Kidney tubule cell (primary cell): ENCODE measurements at places on chromosomes 4 and X.

DNA sequence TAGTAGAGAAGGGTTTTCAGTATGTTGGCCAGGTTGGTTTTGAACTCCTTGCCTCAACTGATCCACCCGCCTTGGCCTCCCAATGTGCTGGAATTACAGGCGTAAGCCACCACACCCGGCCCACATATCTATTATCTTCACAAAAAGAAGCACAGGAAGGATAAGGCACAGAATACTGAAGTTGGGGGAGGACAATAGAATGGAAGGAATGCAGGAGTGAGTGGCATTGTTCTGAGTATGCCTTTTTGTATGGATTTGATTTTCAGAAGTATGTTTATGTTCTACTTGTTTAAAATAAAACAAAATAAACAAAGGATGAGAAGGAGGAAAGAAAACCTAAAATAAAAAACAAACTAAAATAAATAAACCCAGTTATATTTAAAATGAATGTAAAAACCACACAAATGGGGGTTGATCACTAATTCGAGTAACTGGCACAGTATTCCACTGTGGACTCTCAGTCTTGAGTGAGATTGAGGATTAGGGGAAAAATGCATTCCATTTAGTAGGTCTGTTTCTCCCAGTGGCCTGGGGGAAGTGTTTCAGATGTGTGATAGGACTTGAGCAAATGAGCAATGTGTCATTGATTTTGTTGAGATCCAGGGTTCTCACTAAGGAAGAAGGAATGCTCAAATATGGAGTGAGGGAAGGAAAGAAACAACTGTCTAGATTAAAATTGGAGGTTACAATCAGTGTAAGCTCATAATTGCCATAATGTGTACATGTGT, 109.0 kb upstream of the C1QTNF7 start:
- no peak for DNase-seq

GRCh38 chr4:52925531-52925968, 63.4 kb downstream of the RASL11B start:
- no peak for DNase-seq

- no peak for DNase-seq
These were observed 44.6 kb downstream of the ARHGEF9 start for GRCh38 chrX:63740382-63740781.

DNA sequence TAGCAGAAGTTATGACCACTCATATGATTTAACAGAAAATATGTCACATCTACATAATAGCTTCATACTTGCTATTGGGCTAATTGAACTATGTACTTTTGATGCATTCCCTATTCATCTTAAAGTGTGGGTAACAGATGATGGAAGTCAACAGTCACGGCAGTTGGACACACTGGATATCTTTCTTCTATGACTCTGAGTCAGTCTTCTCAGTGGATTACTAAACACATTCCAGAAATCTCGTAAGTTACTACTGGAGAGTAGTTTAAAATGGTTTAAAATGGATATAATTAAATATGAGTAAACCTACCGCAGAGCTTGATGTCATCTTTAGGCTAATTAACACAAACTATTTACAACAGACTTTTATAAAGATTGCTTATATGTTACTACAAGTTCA, 30.1 kb upstream of the CFAP299 start:
- peak; percentile 70 for DNase-seq

- no peak for DNase-seq
These were observed 3.6 kb downstream of the TBCK start for GRCh38 chr4:106312377-106312776.

GRCh38 chr4:30538794-30539193, 181.4 kb upstream of the PCDH7 start:
- no peak for DNase-seq

GRCh38 chr4:70681704-70682103, 6.6 kb upstream of the UTP3 start:
- DNase-seq, result no peak

DNA sequence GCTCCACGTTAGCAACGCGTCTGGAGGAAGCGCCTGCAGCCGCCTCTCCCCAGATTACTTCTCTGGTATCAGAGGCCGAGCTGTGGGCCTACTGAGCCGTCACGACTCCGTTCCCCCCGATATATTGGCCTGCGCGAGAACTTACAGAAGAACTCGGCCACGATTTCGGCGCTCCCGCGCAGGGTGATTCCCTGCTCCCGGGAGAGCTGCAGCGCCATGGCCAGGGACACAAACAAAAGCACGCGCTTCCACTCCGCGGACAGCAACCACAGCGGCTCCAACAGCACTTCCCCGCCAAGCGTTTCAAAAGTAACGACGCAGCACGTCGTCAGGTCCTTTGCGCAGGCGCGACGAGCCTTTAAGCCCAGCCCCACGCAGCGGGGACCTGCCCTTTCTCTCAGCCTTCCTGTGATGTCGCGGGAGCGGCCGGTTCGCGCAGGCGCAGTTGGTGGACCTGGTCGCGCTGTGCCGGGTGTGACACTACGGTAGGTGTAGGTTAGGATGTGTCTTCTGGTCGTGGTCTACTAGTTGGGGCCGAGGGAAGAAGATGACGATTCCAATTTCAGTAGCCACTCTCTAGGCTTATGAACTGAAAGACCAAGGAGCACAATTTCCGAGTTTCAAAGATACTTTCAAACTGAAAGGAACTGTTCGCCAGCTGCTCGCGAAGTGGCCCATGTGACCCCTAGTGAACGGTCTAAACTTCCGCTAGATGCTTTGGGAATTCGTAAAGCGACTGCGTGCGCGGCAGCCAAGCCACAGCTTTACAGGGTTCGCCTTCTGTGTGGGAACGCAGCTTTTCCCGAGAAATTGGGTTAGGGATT, at the start of gene MAD2L1:
MAD2L1 (minus strand) TSS at position 332 of the 824 bp plus-strand sequence; CDS start at position 218, 114 bp downstream.
- peak; percentile 99 for DNase-seq

- DNase-seq, result peak; percentile 71
These were observed 4.5 kb downstream of the MID1IP1 start for GRCh38 chrX:38805432-38806389.

- DNase-seq, result no peak
These were observed 33.5 kb downstream of the SGMS2 start for GRCh38 chr4:107858158-107858742.

- no peak for DNase-seq
These were observed 27.3 kb upstream of the TET2 start for GRCh38 chr4:105119356-105119755.

GRCh38 chrX:21666679-21667078, 8.5 kb upstream of the KLHL34 start:
- peak; percentile 11 for DNase-seq

DNA sequence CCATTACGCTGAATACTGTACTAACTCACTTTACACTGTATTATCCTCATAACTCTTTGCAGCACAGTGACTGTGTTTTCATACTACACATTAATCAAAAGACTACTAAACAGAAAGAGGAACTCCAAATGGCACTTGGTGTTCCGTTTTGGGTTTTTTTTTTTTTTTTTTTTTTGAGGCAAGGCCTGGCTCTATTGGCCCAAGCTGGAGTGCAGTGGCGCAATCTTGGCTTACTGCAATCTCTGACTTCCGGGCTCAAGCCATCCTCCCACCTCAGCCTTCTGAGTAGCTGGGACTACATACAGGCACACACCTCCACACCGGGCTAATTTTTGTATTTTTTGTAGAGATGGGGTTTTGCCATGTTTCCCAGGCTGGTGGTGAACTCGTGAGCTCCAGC, 10.7 kb downstream of the KLHL8 start:
- DNase-seq, result no peak

DNA sequence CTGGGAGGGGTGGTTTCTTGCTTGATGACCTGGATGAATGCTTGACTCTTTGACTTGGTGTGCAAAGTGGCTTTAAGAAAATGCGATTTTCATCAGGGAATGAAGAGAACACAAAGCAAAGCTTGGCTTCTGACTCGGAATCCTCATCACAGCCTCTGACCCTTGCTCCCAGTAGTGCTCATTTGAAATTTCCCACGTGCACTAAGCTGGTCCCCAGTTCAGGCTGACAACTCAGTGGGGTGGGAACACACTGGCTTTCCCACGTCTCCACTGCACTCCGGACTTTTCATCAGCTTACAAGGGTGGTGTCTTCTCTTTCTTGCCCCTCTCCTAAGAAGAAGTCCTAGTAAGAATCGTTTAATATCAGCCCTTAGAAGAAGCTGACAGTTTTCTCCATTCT, 53.3 kb downstream of the HCCS start:
- no peak for DNase-seq

GRCh38 chr4:150067859-150068258, 10.4 kb upstream of the DCLK2 start:
- no peak for DNase-seq

DNA sequence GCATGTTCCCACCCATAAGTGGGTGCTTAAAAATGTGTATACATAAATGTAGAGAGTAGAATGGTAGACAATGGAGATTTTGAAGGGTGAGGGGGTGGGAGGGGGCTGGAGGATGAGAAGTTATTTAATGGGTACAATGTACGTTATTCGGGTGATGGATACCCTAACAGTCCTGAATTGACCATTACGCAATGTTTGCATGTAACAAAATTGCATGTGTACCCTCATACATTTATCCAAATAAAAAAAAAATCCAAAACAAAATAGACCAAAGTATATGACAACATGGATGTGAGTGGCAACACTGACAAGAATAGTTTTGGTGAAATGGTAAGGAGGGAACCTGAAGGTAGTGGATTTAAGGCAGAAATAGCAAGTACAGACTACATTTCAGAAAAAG, 63.7 kb downstream of the LARP7 start:
- no peak for DNase-seq

DNA sequence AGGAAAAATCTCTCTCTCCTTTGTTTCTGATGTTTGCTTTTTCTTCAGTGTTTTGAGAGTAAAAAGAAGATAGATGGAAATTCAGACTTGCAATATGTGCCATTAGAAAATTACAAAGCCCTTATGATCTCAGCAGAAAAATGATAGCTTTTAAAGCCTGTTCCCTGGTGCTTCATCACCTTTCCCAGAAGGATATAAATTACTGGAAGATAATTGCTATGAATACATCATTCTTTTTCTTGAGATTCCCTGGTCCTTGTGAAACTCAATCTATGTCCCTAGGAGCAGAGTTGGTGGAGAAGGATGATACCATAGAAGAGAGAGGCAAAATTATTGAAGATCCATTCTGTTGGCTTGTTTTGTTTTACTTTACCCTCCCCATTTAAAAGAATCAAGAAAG, 86.5 kb downstream of the GLRA3 start:
- no peak for DNase-seq

GRCh38 chr4:75391489-75392166, 122.6 kb downstream of the RCHY1 start:
- no peak for DNase-seq

DNA sequence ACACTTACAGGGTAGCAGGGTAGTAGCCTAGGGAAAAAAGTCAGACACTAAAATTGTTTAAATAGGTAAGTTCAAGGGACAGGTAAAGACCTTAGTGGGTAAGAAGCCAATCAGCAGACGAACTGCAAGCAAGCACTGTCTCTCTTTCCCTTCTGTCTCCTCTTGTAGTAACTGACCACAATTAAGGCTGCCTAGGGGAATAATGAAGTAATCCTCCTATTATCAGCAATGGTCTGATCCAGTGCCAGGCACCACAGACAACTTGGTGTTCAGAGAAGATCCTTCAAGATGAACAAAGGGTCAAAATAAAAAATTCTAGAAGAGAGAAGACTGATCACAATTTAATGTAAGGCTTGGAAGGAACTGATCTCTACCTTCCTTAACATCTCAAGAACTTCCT, 62.9 kb downstream of the ELOVL6 start:
- DNase-seq, result no peak

DNA sequence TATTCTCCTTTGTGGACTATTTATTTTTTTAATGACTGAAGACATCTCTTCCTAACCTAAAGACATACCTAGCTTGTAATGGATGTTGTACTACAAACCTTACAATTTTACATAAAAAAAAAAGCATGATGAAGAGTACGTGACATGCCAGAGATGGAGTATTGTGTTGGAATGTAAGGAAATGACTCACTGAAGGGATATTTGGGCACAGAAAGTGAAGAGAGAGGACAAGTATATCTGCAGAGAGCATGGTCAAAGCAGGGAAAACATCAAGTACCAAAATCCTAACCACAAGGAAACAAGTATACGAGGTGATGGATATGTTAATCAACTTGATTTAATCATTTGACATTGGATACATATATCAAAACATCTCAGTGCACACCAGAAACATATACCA, 1051.4 kb upstream of the PRKX start:
- DNase-seq, result peak; percentile 4

- DNase-seq, result peak; percentile 63
These were observed at the start of gene FAM50A for GRCh38 chrX:154443992-154444754. FAM50A (plus strand) TSS chrX:154444141; CDS start chrX:154444236, 95 bp downstream.

- no peak for DNase-seq
These were observed 10.7 kb upstream of the PDHA1 start for GRCh38 chrX:19332983-19333382.

GRCh38 chr4:86508436-86508835, 85.7 kb upstream of the PTPN13 start:
- peak; percentile 89 for DNase-seq

DNA sequence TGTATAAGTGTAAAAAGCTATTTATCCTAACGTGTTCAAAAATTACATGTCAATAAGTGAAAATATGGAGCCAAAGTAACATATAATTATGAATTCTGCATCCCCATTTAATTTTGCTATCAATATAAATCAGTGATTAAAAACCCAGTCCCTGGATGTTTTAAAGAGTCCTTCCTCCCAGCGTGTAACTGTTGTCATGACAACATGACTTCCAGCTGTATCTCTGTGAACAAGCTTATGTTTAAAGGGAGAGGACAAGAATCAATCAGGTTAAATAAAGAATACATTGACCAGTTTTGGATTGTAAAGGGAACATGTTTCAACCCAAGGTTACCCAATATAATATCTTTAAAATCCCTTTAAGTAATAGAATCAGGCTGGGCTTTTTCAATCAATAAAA, 219.7 kb downstream of the NSUN7 start:
- no peak for DNase-seq

DNA sequence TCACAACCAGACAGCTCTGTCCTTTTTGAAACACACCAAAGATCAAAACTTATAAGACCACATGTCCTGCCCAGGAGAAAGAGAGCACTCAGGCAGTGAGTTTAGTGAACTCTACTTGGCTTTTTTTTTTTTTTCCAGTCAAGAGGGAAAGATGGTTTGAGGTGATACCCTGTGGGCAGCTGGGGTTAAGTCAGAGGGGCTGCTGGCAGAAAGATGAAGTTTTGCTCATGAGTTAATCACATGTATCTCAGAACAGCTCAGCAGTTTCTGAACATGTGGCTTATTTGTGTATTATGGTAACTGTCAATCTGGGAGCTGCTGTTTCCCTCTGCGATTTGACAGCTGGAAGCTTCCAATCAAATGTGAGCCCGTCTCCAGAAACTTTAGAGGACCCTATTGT, 56.4 kb upstream of the MAP3K15 start:
- no peak for DNase-seq

DNA sequence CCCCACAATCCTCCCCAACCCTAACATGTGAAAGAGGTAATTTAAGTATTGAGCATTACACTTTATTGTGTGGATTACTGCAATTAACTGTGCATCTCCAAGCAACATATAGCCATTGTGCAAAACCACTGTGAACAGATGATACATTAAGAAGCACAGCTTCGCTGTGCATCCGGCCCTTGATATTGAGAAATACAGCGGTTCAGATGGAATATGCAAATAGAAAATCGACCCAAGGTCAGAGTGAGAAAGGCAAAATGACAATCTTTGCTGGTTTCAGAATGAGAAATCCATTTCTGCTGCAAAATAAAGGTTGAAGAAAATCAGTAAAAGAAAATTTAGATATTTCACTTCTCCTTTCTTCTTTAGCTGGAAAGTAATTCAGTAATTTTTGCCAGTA, 805.9 kb upstream of the GRID2 start:
- no peak for DNase-seq
